ENCODE measurements at places on chromosomes 1 and 21. TPM values are rescaled to one million over a fixed set of nuclear protein-coding genes. Genes with fewer than 3 reads are reported as not detected.

- DNase-seq = no peak
- H3K4me1 ChIP-seq = no peaks in the 10 kb centered on the region
- no peaks in the 10 kb centered on the region for H3K36me3 ChIP-seq
- peaks cover 25% of the 10 kb centered on the region for H3K27me3 ChIP-seq
- no peak overlapping the region for H3K27ac ChIP-seq
Measured at GRCh38 chr1:156639601-156640101, 2.3 kb upstream of the BCAN start.

- no peaks in the 10 kb centered on the region for H3K4me1 ChIP-seq
- H3K36me3 ChIP-seq = no peaks in the 10 kb centered on the region
- H3K27ac ChIP-seq = no peak overlapping the region
- DNase-seq = no peak
- peaks cover 6% of the 10 kb centered on the region for H3K27me3 ChIP-seq
- no peak overlapping the region for H3K4me3 ChIP-seq
Measured at GRCh38 chr1:3024019-3024418, 2.8 kb downstream of the ACTRT2 start.

DNA sequence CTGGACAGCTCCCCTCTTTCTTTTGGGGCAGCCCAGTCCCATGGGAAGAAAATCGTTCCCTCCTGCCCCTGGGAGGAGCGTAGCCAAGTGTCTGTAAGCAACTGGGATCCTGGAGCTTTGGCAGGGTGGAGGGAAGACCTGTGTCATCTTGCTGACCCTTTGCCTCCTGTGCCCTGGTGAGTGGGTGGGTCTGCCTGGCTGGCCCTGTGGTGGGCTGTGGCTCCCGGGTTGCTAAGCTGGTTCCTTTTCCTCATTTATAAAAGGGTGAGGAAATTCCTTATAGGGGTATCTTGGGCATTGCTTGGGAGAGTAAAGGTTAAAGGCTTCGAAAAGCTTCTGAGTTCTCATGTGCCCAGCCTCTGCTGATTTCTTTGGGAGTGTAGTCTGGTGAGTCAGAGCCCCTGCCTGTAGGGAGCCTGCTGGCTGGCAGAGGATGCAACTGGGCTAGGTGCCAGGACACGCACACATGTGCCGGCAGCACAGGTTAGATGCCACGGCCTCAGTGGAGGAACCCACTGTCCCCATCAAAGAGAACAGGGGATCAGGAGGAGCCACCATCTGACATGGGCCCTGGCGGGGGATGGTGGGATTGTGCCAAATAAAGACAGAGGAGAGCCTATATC lies 85.2 kb downstream of the ARHGEF10L start:
- no peaks in the 10 kb centered on the region for H3K27me3 ChIP-seq
- DNase-seq = peak; percentile 21
- H3K27ac ChIP-seq = no peak overlapping the region
- peaks cover 4% of the 10 kb centered on the region for H3K36me3 ChIP-seq
- H3K4me1 ChIP-seq = no peaks in the 10 kb centered on the region

ADGRL4 gene
- total RNA-seq = 5.8 TPM

CALML6 gene
- total RNA-seq = 0.18 TPM

GRCh38 chr1:114154146-114154962 lies 685 bp upstream of the SYT6 start:
- H3K4me3 ChIP-seq = no peak overlapping the region
- DNase-seq = no peak
- no peak overlapping the region for H3K27ac ChIP-seq

Data from prostate gland (tissue), 2 donors.